ENCODE measurements at places on chromosomes 5 and 9.

- no peak for DNase-seq
Observed at GRCh38 chr9:104820336-104820735, 56.4 kb downstream of the NIPSNAP3B start.

DNA sequence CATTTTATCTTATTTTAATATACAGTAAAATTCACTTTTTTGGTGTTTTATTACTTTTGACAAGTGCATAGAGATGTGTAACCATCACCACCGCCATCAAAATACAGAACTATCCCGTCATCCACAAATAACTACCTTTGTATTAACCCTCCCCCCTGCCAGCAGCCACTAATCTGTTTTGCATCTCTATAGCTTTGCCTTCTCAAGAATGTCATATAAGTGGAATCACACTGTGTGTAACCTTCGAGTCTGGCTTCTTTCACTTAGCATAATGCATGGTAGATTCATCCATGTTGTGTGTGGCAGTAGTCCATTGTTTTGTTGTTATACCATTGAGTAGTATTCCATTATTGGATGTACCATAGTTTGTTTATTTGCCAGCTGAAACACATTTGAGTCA, 98.8 kb downstream of the BOD1 start:
- DNase-seq, result no peak

- DNase-seq, result no peak
Observed at GRCh38 chr9:120410925-120411501, 169.0 kb downstream of the CDK5RAP2 start.

DNA sequence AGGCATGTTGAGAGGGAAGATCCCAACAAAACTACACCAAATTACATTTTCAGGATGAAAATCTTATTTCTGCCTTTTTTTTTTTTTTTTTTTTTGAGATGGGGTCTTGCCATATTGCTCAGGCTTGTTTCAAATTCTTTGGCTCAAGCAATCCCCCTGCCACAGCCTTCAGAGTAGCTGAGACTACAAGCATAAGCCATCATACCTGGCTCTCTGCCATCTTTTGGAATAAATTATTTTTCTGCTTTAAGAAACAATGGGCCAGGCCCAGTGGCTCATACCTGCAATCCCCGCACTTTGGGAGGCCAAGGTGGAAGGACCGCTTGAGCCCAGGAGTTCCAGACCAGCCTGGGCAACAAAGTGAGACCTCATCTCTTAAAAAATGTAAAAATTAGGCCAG, 14.3 kb downstream of the AFF4 start:
- no peak for DNase-seq

DNA sequence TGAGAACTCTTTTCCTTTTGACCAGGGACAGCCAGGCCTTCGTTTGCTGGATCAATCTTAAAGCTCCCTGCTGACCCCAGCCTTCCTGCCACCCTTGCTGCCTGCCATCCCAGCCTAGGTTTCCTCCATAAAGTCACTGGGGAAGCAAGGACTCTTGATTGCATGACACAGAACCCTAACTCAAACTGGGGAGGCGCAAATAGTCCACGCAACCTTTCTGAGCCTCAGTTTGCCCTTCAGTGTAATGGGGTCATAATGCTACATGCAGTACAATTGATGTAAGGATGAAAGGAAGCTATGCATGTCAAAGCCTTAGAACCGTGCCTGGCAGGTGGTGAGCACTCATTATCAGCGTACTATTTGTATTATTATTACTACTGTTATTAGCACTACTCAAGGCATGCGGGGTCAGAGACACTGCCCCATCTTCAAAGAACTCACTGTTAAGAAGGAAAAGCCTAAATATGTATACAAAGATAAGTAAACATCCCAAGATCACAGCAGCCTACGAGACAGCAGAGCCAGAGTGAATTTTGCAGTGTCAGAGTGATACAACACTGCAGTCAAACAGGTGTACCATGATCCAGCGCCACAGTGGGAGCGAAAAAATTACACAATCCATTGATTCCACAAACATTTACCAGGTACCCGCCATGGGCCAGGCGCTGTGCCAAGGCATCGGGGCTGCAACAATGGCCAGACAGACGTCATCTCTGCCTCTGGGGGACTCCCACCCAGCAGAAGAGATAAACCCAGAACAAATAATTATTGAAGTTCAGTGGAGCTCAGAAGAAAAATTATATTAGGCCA, 16.9 kb upstream of the CPLX2 start:
- DNase-seq, result no peak

DNA sequence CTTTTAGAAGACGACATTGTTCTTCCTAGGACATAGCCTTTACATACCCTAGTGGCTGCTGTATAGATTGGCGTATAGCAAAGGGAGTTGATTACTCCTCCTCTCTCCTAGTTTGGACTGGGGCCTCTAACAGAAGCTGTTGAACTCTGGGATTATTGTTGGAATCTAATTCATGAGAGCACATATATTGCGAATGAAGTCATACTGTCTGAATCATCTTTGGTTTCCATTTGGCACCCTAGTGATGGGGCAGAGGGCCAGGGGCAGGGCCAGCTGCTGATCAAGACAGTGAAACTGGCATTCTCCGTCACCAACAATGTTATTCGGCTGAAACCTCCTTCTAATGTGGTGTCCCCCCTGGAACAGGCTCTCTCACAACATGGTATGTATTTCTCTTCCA, 40.3 kb downstream of the NUP188 start:
- no peak for DNase-seq

DNA sequence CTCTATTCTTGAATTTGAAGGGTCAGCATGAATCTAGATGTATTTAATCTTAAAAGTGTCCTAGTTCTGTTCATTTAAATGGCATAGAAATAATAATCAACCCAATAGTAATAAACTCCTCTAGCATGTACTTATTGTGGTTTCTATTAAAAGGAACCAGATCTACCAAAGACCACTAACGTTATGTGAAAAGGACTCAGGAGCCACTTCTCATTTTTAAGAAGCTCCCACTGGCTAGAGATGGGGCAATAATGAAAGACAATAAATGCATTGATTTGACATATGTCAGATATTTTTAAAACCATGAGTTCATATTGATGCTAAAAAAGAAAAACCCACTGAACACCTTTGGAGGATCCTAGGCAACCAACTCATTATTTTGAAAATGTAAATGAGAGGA, 191.9 kb downstream of the ATP10B start:
- no peak for DNase-seq

GRCh38 chr9:93302586-93303257, 118.8 kb downstream of the WNK2 start:
- DNase-seq, result peak; percentile 36

- DNase-seq, result no peak
Observed at GRCh38 chr9:137963525-137963924, 85.9 kb downstream of the CACNA1B start.

GRCh38 chr9:81035171-81035570, 654.2 kb downstream of the TLE1 start:
- DNase-seq, result no peak

GRCh38 chr5:119022017-119022745, 33.8 kb upstream of the DTWD2 start:
- DNase-seq, result no peak

GRCh38 chr9:32161720-32162119, 222.7 kb upstream of the ACO1 start:
- DNase-seq, result no peak

DNA sequence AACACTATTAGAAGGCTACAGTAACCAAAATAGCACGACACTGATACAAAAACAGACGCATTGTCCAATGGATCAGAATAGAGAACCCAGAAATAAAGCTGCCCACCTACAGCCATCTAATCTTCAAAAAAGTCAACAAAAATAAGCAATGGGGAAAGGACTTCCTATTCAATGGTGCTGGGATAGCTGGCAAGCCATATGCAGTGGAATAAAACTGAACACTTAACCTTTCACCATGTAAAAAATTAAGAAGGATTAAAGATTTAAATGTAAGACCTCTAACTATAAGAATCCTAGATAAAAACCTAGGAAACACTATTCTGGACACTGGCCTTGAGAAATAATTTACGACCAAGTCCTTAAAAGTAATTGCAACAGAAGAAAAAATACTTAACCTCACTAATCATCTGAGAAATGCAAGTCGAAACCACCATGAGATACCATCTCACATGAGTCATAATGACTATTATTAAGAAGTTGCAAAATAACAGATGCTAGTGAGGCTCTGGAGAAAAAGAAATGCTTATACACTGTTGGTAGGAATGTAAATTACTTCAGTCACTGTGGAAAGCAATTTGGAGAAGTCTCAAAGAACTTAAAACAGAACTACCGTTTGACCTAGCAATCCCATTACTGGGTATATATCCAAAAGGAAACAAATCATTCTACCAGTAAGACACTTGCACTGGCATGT, 203.3 kb upstream of the CDH9 start:
- no peak for DNase-seq
